NCI-H510A (cell line): ENCODE measurements at places on chromosomes 1 and 21.

GRCh38 chr1:31102501-31102950, 37.0 kb upstream of the PUM1 start:
- DNase-seq = no peak

DNA sequence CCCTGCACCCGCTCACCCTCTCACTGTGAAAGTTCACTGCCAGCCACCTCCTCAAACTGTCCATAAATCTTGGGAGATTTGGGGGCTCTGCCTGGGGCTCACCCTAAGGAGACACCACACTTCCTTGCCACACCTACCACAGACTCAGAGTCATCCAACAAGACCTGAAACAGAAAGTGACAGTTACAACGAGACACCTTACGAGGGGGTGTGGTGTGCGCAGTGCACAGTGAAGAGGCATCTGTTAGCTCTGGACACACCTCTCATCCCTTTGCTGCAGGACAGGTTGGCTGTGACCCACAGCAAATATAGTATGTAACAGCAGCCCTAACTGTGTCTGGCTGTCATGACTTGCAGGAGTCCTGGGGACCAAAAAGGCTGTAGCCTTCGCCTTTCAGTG, 190.2 kb downstream of the NR5A2 start:
- no peak for DNase-seq

DNA sequence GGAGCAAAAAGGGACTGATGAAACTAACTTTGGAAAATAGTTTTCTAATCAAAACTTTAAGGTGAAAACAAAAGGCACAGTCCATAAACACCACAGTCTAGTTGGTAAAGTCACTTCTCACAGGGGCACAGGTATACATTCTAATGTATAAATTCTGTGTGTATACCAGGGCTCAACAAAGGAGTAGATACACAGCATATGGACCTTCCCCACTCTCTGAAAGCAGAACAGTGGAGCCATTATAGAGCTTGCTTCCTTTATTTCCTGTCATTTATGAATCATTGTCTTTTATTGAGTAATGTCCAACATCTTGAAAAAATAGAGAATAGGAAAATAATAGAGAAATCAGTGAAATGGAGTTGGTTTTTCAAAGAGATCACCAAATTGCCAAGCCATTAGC, 746.5 kb upstream of the CHRM3 start:
- DNase-seq = no peak

DNA sequence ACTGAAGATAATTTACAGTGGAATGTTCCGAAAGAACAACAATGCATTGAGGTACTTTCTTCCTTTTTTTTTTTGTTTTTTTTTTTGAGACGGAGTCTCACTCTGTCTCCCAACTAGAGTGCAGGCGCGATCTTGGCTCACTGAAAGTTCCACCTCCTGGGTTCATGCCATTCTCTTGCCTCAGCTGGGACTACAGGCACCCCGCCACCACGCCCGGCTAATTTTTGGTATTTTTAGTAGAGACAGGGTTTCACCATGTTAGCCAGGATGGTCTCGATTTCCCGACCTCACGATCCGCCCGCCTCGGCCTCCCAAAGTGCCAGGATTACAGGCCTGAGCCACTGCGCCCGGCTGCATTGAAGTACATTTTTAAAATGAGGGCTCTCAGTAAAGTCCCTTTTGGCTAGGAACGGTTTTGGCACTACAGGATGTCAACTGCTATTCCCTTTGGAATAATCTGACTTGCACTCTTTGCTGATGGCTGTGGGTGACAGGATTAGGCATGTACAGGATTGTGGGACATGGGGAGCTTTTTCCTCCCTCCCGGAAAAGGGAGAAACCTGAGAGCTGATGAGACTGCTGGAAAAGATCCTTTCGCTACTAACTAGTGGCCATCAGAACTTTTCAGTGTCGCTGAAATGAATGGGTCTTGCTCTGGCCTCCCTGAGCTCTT, 56.9 kb upstream of the EDEM3 start:
- DNase-seq = no peak
